C1 segment of cervical spinal cord (tissue), 14 donors: ENCODE measurements at places on chromosomes 13 and 19.
A peak's percentile ranks its signal among the peaks of the same experiment; 100 is the strongest.

- no peak for DNase-seq
These were observed 25.4 kb upstream of the GPR12 start for GRCh38 chr13:26785838-26786630.

GRCh38 chr19:35937345-35938281 lies 1.4 kb downstream of the LRFN3 start:
- no peak for DNase-seq

GRCh38 chr19:10712754-10713153 lies 5.1 kb upstream of the DNM2 start:
- no peak for DNase-seq

DNA sequence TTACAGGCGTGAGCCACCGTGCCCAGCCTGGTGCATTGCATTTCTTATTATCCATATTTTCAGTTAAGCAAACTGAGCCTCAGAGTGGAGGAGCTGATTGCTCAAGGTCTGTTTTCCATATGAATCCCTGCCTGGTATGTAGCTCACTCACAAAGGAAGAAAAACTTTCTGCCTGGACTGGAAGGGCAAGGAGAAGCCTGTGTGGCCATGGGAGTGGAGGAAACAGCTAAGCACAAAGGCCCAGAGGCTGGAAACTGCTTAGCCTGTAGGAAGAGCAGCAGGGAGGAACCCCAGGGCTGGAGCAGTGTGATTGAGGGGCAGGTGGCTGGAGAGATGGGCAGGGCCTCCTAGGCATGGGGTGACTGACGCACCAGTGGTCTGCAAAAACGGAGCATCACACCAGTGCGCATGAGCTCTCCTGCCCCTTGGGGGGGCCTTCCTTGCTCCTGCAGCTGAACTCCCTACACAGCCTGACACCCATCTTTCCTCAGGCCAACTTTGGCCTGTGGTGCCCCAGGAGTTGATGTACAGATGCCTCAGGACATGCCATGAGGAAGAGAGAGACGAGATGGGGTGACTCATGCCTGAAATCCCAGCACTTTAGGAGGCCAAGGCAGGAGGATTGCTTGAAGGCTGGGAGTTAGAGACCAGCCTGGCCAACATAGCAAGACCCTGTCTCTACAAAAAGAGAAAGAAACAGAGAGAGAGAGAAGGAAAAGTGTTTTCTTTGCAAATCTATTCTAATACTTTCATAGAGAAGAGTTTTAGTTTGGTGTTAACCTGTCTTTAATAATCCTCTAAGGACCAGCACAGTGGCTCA lies 2.8 kb upstream of the HNRNPM start:
- DNase-seq: no peak

DNA sequence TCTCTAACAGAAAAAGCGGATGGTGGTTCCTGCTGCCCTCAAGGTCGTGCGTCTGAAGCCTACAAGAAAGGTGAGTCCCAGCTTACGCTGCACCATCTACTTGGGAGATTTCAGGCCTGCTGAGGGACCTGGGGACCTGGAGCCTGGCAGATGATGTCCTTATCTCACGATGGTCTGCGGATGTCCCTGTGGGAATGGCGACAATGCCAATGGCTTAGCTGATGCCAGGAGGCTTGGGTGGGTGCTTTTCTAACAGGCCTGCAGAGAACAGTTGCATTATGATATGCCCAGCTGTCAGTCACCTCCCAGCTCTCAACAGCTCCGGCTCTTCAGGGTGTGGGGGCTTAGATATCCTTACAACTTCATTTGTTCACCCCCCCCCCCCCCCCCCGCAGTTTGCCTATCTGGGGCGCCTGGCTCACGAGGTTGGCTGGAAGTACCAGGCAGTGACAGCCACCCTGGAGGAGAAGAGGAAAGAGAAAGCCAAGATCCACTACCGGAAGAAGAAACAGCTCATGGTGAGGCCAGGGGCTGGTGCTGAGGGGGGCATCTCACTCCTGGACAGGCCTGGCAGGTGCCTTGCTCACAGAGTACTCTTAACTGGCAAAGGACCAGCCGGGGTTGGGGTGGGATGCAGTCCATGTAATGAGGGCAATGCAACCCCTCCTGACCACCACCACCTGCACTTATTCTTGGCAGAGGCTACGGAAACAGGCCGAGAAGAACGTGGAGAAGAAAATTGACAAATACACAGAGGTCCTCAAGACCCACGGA lies 3.8 kb downstream of the RPL13A start:
- no peak for DNase-seq

- no peak for DNase-seq
These were observed 9.7 kb downstream of the IGSF23 start for GRCh38 chr19:44623080-44623479.

DNA sequence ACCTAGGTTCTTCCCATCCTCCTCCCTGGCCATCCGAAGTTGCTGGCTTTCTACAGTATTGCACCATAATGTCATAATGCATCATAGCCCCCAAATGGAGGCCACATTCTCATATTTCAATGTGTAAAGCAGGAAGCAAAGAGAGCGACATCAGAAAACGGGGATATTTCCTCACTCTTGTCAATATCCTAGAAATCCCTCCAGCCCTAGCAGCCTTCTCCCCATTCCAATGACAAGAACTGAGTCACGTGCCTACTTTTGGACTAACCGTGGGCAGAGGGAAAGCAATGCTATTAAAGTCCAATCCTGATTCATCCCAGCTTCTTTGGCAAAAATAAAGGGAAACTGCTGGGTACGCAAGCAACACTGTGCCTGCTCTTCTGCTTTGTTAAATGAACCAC lies 4.3 kb upstream of the RAP2A start:
- peak; percentile 53 for DNase-seq

DNA sequence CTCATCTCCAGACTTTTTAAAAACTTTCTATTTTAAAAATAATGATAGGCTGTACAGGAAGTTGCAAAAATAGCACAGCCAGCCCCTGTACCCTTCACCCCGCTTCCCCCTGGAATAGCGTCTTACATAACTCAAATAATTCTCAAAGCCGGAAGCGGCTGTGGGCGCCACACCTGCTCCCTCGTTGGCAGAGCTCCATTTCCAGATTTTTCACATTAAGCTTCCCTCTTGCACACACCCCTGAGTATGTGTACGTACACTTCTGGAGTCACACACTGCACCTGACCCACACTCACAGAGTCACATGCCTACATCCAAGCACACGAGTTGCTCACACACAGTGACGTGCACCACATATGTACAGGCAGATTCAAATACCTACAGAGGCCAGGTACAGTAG lies 24.9 kb upstream of the DPP9 start:
- DNase-seq: no peak

GRCh38 chr19:30071871-30072270 lies 129.8 kb downstream of the URI1 start:
- no peak for DNase-seq

DNA sequence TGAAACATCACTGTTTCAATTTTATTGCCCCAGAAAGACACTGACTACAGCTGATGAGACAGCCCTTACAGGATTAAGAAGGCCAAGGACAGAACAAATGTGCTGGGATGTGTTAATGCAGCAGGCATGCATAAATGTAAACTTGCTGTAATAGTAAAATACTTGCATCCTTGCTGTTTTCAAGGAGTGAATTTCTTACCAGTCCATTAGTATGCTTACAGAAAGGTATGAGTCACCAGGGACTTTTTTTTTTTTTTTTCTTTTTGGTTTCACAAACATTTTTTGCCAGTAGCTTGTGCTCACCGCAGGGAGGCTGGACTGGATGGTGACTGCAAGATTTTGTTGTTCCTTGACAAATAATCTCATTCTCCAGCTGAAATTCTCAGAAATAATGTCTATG lies 55.1 kb downstream of the GPR180 start:
- DNase-seq: no peak

DNA sequence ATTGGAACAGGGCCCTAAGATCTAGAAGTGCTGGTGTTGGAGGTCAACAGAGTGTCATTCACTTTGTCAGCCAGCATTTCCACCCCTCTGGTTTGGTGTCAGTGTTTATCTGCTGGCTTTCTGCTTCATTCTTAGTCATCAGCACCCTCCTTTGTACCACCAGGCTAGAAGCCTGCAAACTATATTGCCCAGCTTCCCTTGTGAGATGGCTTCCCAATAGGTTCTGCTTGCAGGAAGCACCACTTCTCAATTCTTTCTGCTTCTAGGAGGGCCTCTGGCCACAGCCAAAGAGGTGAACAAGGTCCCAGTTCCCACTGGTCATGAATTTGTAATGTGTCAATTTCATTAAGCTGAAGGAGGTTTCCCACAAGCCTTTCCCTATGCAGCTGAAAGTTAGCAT lies 36.4 kb upstream of the CALM3 start:
- no peak for DNase-seq

DNA sequence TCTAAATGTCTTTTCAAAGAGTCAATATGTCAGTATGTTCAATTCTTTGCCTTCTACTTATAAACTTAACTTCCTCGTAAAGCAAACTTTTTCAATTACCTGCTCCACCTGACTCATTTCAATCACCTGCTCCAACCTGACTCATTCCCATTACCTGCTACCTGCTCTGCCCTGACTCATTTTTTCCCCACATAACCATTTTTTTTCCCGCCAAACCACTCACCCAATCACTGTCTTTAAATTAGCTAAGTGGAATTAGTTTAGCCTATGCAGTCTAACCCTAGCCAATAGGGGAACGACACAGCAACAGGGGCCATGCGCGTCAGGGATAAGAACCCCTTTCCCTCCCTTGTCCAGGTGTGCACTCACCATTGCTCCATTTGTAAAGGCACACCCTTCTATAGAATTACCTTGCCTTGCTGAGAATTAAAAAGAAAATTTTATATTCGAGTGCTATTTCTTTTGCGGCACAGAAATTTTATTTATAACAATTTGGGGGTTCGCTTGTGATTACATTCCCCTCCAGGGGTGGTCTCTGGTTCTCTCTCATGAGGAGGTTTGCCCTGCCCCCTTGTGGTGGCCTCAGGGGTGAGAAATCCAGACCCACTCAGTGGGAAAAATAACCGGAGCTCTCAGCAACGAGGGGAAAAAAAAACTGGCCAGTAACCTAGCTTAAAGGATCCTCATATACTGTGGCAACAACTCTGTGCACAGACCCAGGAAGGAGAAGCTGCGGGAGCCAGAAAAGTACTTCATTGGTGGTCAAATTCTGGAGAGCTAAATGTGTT lies 193.1 kb downstream of the ZNF486 start:
- no peak for DNase-seq

- no peak for DNase-seq
These were observed 458.9 kb downstream of the COG6 start for GRCh38 chr13:40114305-40114896.

- DNase-seq: no peak
These were observed 1191.1 kb upstream of the MIR17HG start for GRCh38 chr13:90156390-90156789.

GRCh38 chr13:27125357-27126282 lies 46.0 kb downstream of the USP12 start:
- DNase-seq: no peak

DNA sequence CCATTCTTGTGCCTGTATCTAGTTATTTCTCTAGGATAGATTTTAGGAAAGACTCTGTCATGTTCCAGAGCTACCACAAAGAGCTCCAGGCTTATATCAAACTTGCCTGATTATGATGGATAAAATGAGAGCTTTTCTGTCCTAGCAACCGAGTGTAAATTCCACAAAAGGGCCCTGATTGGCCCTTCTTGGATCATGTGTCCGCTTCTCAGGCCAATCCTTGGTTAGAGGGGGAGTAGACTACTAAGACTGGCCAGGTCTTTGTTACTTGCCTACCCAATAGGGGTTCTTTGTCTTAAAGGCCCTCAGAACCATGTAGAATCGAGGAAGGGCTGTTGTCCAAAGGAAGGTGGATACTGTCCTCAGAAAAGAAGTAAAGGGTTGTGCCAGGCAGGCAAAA lies 2.4 kb downstream of the DHX34 start:
- DNase-seq: peak; percentile 12

DNA sequence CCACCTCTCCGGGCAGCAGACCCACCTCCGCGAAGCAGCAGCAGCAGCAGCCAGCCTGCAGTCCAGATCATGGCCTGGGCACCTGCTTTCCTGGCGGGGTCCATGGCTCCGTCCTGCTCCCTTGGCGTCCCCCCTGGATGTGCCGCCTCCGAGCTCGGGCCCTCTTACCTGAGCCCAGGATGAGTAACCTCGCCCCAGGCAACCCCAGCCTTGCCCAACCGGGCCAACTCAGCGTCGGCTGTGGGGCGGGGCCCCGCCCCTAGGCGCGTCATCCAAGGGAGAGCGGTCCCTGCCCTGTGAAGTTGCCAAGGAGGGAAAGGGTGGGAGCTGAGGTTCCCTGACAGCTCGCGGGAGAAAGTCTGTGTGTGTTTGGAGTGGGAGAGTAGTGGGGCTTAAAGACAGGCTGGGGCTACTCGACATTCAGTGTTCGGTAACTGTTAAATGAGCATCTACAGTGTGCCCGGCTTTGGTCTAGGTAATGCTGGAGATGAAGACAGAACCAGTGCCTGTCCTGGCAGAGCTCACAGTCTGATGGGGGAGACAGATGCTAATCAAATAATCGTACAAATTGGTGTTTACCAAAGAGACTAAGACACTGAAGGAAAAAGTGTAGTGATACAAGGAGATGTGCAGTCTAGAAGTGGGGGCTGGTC lies at the start of gene LYPD3:
LYPD3 (minus strand) TSS at position 141 of the 653 bp plus-strand sequence; CDS start at position 104, 37 bp downstream.
- DNase-seq: no peak

- no peak for DNase-seq
These were observed 15.4 kb upstream of the CD22 start for GRCh38 chr19:35313587-35313986.

- no peak for DNase-seq
These were observed 16.5 kb downstream of the SLC5A5 start for GRCh38 chr19:17888260-17888659.

- DNase-seq: no peak
These were observed 49.4 kb downstream of the F2RL3 start for GRCh38 chr19:16938211-16938610.

DNA sequence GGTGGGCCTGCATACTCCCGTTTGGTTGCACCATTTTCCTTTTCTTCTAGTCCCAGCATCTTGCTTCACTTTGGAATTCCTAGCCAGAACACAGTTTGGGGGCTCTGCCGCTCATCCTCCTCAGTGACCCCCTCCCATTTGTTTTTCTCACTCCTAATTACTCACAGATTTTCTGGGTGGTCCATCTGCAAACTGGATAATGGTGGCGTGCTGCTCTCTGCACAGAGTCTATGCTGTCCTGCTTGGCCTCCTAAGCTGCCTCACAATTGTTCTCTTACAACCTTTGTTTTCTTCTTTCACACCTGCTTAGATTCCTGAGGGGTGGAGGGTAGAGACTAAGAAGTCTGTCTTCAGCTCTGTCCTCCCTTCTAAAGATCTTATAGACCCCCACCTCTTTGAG lies 80.8 kb downstream of the SHISA2 start:
- DNase-seq: no peak

- DNase-seq: no peak
These were observed 168.3 kb upstream of the TSHZ3 start for GRCh38 chr19:31517224-31518180.
